ENCODE measurements at places on chromosomes 13 and 19.
A peak's percentile ranks its signal among the peaks of the same experiment; 100 is the strongest.

DNA sequence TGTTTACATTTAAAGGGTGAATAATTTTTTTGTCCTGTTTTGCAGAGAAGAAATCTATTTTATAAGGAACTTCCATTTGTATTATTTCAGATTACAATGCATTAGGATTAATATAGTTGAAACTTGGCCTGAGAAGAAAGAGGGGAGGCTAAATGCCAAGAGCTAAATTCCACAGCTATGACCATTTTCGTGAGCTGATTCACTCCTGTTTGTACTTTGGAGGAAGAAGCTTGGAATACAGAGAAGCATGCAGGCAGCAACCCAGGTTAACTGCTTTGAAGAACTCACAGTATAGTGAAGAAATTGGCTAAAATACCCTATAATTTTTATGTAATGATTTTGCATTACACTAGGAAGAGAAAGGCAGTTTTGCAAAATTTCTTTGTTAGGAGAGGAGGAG, 309.4 kb upstream of the KLF12 start:
- no peak for DNase-seq

- DNase-seq, result no peak
These were observed at the start of gene MAST1 for GRCh38 chr19:12838182-12838885. Gene MAST1 (plus strand): TSS chr19:12838515. CDS start chr19:12838573, 58 bp downstream.

DNA sequence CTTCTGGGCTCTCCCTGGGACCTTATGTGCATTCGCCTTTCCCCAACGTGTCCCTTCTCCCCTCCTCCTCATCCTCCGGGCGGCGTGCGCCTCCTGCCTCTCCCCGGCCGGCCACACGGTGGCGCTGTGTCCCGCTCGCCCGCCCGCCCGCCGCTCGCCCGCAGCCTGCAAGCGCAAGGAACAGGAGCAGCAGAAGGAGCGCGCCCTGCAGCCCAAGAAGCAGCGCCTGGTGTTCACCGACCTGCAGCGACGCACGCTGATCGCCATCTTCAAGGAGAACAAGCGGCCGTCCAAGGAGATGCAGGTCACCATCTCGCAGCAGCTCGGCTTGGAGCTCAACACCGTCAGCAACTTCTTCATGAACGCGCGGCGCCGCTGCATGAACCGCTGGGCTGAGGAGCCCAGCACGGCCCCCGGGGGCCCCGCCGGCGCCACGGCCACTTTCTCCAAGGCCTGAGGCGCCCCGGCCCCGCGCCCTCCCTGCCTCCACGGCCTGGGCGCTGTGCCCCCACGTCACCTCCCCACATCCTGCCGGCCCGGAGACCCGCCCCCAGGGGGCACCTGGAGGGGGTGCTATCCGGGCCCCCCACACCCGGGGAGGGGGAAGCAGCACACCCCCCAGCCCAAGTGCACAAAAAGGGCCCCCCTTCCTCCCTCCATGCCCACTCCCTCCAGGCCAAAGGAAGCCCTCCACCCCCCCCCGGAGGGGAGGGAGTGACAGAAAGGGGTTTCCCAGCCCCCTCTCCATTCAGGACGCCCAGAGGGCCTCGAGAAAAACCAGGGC, 21.9 kb downstream of the ONECUT3 start:
- DNase-seq, result no peak

DNA sequence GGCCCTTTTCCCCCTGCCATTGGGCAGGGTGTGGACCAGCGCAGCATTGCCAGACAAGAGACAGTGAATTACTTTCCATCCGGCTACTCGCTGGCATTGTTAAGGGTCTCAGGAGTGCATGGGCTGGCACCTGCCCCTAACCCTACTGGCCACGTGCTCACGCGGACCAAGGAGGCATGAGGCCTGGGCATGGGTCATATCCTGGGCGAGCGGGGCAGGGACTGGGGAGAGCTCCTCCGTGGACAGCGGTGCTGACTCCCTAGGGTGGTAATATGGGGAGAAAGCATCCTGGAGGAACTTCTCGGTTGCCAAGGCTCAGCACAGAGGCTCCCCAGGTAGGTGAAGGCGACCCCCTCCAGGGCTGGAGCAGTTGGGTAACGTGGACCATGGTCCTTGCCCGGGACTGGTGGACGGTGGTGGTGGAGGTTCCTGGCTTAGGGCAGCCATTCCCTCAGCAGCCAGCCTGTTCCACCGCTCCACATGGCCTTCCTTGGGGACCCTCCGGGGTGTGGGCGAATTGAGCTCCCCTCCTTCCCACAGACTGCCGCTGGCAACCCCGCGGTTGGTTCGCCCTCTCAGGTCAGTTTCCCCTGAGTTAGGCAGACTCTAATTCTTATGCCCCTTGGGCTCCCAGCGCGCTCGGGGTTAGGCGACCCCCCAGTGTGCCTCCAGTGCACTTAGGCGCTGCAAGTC, 465.1 kb downstream of the SLITRK5 start:
- DNase-seq, result no peak

- DNase-seq, result peak; percentile 77
These were observed 3.7 kb upstream of the CLPTM1 start for GRCh38 chr19:44951179-44952159.

GRCh38 chr13:81602241-81602640, 1261.3 kb upstream of the SPRY2 start:
- DNase-seq, result no peak

DNA sequence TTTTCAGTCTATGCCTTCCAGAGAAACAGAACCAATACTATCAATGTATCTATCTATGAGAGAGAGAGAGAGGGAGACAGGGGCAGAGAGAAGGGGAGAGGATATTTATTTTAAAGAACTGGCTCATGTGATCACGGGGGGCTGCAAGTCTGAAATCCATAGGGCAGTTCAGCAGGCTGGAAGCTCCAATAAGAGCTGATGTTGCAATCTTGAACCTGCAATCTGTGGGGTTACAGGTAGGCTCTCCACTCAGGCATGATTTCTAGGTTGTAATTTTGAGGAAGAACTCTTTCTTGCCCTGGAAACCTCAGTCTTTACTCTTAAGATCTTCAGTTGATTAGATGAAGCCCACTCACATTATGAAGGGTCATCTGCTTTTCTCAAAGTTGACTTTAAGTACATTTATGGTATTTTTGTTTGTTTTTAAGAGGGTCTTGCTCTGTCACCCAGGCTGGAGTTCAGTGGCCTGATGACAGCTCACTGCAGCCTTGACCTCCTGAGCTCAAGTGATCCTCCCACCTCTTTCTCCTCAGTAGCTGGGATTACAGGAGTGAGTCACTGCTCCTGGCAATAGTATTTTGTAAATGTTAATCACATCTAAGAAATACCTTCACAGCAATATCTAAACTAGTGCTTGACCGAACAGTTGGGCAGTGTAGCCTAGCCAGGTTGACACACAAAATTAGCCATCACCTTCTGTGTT, 376.4 kb downstream of the FGF9 start:
- DNase-seq, result no peak

- DNase-seq, result no peak
These were observed 6.8 kb upstream of the ZNF283 start for GRCh38 chr19:43820098-43820883.

DNA sequence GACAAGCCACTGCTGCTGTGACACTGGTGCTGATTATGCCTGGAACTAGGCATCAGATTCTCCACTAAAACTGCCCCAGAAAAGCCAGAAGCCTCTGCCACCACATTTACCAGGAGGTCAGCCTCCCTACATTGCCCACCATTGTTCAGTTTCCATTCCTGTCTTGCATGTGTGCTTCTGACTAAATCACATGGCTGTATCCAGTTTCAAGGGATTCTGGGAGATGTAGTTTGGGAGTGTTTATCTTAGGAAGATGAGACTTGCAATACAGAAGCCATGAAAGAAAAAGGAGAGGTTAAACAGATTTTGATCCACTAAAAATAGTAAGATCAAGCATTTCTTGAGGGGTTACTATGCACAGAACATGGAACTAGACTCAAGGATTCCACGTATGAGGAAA, 40.7 kb upstream of the SERPINE3 start:
- DNase-seq, result no peak

- no peak for DNase-seq
These were observed 56.7 kb upstream of the WASF3 start for GRCh38 chr13:26500618-26501320.

DNA sequence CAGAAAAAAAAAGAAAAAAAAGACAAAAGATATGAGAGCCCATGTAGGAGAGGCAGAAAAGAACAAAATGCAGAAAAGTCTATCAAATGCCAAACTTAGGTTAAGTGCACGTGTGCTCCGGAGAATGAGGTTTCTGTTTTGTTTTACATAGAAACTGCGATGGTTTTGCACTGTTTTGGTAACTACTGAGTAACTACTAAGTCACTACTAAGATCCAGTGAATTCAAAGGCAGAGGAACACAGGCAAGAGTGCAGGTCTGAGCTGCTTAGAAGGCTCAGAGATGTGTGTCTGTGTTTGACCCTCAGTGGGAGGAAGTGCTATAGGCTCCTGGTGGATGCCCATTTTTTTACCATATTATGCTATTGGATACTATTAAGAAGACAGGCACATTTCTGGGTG, 299.3 kb downstream of the NDFIP2 start:
- no peak for DNase-seq

DNA sequence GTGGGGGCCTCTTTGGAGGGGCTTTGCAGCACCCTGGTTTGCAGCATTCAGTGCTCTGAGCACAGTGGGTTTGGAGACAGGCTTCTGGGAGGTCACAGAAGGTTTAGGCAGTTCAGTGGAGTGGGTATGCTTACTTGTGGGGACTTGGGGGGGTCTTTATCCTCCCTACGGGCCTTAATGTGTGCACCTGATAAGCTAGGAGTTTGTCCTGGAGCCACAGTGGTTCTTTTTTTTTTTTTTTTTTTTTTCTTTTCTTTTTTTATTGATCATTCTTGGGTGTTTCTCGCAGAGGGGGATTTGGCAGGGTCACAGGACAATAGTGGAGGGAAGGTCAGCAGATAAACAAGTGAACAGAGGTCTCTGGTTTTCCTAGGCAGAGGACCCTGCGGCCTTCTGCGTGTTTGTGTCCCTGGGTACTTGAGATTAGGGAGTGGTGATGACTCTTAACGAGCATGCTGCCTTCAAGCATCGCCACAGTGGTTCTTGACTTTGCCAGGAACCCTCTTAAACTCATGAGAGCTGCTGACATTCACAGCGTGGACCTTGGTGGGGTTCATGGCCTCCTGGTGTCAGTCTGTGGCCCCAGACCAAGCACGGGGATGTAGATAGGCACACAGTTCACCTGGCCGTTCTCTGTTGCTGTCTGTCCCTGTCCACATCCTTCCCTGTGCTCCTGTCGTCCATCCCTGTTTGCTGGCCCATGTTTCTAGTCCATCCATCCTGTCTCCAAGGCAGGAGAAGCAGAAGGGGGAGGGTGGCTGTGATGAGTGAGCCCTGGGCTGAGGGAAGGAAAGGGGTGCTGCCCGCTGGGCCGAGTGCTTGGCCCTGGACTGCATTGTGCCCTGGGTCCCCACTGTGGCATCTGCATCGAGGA, 2.7 kb downstream of the EGLN2 start:
- DNase-seq, result no peak

DNA sequence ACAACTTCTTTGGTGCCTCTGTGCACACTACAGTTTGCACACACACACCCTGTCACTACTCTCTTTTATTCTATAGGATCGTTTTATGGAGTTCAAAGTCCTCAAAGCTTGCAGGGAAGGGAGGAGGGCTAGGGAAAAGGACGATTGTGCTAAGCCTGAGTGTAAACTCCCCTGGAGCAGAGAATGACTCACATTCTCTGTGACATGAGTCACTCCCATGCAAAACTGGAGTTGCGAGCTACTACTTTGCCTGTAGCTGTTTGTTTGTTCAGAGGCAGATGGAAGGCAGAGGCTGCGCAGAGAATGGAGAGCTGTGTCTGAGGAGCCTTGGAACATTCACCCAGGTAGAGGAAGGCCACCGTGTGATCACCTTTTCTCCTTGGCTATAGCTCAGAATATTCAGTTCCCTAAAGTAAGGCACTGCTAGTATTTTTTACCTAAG, 80.5 kb upstream of the MBNL2 start:
- DNase-seq, result peak; percentile 54

GRCh38 chr13:87827479-87827878, 156.3 kb downstream of the SLITRK5 start:
- DNase-seq, result no peak

GRCh38 chr13:24618011-24618955, 61.9 kb upstream of the ATP12A start:
- no peak for DNase-seq

DNA sequence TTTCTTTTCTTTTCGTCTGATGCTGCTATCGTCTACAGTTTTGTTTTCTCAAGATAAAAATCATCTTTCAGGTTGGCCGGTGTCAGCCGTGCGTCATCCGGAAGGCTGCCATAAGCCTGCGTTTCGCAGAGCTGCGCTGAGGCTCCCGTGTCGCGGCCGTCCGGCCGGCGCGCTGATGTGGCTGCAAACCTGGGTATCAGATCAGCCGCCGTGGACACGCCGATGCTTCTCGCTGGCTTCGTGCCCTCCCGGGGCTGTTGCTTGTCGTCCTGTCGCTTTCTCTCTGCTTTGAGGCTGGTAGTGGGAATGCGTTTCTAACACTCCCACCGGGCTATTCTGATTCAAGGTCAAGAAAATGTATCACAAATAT, 45.9 kb upstream of the TFDP1 start:
- no peak for DNase-seq

DNA sequence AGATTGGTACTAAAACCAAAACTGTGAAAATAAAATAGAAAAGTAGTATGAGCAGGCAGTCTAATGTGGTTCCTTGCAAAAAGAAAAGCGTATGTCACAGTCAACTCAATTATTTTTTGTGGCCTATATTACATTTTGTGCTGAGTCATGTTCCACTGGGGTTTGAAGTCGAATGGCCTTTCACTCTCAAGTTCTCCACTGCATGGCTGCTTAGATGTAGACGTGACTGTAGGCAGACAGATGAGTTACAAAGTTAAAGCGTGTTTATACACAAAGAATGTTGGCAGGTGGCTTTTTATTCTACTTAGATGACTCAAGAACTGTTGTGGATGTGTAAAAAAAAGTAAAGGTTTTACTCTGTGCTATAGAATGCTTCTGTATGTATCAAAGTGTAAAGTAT, 133.9 kb downstream of the SLITRK6 start:
- DNase-seq, result no peak

DNA sequence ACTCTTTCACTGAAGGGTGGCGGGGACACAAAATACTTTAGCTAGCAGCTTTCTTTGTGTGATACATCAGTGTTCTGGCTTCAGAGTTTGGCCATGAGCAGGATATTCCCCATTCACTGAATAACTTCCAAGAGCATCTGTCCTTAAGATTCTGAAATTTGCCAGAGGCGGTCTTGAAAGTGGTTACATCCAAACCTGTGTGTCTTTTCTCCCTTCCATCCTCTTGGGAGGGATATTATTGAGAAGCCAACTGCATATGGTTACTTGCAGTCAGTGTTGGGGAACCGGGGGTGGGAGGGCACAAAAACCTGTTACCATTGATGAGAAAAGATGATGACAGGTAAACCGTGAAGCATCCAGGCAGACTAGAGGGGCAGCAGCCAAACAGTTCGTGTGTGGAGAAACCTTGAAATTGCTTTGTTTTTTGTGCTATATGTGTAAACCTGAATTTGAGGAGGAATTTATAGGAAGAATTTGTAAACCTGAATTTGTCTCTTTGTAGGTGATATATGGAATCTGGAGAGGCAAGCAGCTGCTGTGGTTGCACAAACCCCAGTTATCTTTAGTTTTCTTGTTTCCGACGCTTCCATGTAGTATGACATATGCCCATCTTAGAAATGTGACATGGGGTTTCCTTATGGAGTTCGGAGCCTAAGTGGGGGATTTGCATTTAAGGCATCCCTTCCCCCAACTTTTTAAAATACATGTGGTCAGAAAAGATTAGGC, 104.8 kb downstream of the WDFY2 start:
- no peak for DNase-seq

Measured in amygdala (tissue), 56 donors.